Activated naive CD8-positive, alpha-beta T cell treated with anti-CD3 and anti-CD28 coated beads for 36 hours (primary cell): ENCODE measurements at places on chromosomes 12 and 14.

GRCh38 chr14:77790566-77791224 lies 9.2 kb upstream of the ADCK1 start:
- DNase-seq, result no peak

- DNase-seq, result no peak
Measured at GRCh38 chr12:98489176-98489575, 26.2 kb upstream of the TMPO start.

- no peak for DNase-seq
Measured at GRCh38 chr14:95191445-95192199, 34.3 kb upstream of the DICER1 start.

GRCh38 chr12:93153321-93153720 lies 224.2 kb upstream of the EEA1 start:
- DNase-seq, result no peak

DNA sequence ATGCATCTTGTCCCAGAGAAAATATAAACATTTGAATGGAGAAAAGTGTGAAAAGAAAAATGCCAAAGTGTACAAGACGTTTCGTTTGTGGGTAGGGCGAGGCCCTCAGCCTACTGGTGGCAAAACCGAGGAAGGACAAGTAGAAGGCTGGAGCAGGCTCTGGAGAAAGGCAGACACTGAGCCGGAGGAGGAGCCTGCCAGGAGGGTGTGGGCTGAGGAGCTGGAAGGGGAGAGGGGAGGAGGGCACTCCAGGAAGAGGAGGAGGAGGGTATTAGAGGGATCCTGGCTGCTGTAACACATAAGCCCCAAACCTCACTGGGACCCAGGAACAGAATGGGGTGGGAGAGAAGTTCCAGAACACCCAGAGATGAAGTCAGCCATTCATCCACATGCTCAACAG lies 47.7 kb downstream of the CLMN start:
- no peak for DNase-seq

GRCh38 chr12:92193063-92193462 lies 47.4 kb upstream of the BTG1 start:
- DNase-seq, result no peak

GRCh38 chr12:93785249-93786010 lies 108.3 kb downstream of the CRADD start:
- peak; percentile 53 for DNase-seq

- no peak for DNase-seq
Measured at GRCh38 chr14:78455896-78456435, 285.8 kb downstream of the NRXN3 start.

GRCh38 chr14:68823434-68824206 lies 30.8 kb upstream of the ZFP36L1 start:
- DNase-seq, result no peak

DNA sequence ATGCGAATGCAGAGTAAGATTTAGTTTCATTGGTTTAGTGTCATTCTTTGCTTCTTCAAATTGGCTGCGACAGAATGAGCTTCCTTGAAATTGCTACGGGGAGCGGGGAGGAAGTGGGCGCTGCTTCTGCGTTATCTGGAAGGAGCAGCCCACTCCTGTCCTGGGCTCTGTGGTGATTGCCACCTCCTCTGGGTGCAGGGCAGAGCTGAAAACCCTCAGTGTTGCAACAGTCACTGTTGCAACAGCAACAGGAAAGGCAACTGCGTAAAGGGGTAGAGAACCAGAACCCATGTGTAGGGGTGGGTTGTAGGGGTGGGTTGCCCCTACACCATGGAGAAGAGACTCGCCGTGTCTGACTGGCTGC lies 57.7 kb downstream of the MAX start:
- no peak for DNase-seq

- DNase-seq, result peak; percentile 75
Measured at GRCh38 chr12:121800694-121801594, 2.9 kb upstream of the SETD1B start.

DNA sequence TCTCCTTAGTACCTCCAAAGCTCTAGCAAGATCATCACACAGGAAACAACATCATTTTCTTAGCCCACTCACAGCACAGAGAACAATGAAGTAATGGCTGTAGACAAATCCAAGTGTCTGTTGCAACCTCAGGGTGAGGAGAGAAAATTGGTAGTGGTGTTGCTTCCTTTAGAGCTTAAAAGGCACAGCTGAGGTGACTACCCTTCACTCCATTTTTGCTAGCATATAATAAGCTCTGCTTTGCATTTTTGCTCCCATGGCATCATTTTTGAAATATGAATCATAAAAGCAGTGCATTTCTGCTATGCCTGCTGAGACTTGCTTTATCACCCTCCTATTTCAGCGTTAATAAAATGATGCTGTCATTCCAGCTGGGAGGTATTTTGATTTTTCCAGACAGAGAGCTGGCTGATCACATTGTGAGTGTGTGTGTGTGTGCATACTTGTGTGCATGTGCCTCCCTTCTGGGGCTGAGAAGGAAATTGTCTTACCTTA lies 18.5 kb upstream of the PCNX1 start:
- no peak for DNase-seq

DNA sequence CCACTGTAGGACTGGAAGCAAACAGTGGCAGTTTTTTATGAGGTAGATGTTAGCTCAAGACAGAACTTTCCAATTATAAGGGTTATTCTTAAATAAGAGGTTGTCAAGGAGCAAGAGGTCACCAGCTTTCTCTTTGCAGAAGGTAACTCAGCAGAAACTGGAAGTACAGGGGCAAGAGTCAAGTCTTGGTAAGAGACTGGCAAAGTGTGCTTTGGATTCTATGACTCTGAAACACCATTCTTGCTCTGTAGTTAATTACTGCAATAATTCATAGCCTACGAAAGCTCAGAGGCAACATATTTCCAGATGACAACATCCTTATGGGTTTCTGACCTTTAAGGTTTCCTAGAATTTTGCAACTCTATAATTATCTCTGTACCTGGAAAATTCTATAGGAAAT lies 51.3 kb downstream of the RMST start:
- no peak for DNase-seq

DNA sequence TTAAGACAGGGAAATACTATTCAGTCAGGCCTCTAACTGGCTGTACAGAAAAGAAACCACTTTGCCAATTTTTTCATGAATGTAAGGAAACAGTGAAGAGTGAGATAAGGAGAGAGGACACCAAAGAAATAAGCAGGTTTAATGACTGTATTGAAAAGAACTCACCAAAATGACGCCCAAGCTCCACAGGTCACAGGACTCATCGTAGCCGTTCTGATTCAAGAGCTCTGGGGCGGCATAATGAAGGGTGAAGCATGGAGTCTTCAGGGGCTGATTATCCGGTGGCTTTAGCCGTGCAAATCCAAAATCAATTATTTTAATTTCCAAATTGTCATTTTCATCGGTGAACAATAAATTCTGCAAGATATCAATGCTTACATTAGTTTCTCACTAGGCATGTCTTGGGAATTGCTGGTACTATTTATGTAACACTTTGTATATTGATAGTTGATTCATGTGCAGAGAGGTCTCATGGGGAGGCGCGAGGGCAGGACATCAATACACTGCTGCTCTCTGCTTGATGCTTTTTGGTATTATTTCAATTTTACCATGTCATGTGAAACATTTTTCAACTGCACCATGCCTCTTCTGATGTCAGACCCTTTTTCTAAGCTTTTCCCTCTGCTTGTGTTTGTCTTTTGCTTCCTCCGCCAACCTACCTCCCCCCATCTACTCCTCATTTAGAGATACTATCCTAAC lies 74.2 kb upstream of the TTC7B start:
- no peak for DNase-seq

GRCh38 chr14:65728604-65729003 lies 316.1 kb downstream of the FUT8 start:
- no peak for DNase-seq

GRCh38 chr12:129997239-129997638 lies 93.4 kb upstream of the TMEM132D start:
- DNase-seq, result no peak

- no peak for DNase-seq
Measured at GRCh38 chr14:77989441-77989991, 180.7 kb upstream of the NRXN3 start.

- no peak for DNase-seq
Measured at GRCh38 chr14:49589387-49589786, 3.2 kb upstream of the RPS29 start.

DNA sequence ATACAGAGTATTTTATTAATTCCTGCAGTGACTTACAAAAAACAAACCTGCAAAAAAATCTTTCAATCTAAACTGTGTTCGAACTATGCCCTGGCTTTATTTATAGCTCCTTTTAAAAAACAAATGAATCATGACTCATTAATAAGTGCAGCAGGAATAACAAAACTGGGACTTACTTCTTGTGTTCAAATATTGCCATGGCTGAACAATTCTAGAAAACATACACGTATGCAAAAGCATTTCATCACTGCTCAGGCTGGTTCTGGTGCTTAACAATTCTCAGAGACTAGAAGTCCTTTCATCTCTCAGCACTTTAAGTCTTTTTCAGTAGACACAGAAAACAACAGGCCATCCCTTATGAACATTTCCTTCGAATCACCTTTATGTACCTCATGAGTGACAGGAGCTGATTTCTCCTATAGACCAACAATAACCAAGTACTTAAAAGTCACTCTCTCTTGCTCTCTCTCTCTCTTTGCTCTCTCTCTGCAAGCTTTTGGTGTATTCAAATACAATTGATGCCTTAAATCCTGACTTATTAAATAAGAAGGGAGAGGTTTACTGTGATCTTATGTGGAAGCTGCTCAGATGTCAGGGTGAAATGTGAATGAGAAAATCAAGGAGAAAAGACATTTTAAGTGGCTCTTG lies 268.8 kb downstream of the TTC8 start:
- DNase-seq, result no peak

GRCh38 chr12:123712780-123713319 lies 697 bp downstream of the ATP6V0A2 start:
- no peak for DNase-seq

GRCh38 chr14:75561013-75561432 lies 17.4 kb upstream of the FLVCR2 start:
- no peak for DNase-seq

GRCh38 chr12:13022851-13023271 lies 21.3 kb upstream of the FAM234B start:
- no peak for DNase-seq

DNA sequence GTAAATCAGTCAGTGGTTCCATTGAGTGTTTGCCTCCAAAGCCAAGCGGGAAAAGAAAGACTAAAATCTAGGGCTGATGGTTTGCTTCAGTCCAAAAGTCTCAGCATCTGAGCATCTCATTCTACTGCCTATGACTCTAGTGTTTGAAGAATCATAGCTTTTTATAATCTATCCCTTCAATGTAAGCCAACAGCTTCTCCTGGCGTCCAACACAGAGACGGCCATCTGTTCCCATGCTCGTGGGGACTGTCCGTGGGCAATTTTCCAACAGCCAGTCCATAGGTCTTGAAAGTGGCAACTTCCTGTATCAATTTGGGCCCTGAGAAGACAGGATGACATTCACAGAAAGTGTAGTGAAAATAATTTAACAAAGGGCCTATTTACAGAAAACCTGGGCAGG lies 544.4 kb upstream of the TMEM132C start:
- no peak for DNase-seq

- no peak for DNase-seq
Measured at GRCh38 chr14:80211153-80212022, at the start of gene DIO2. TSS of gene DIO2 (minus strand) at chr14:80211504. CDS start at chr14:80211472, 32 bp downstream.

GRCh38 chr12:50275556-50275955 lies 7.8 kb downstream of the LIMA1 start:
- no peak for DNase-seq

GRCh38 chr12:107318806-107319532 lies 225.6 kb upstream of the CRY1 start:
- peak; percentile 42 for DNase-seq

DNA sequence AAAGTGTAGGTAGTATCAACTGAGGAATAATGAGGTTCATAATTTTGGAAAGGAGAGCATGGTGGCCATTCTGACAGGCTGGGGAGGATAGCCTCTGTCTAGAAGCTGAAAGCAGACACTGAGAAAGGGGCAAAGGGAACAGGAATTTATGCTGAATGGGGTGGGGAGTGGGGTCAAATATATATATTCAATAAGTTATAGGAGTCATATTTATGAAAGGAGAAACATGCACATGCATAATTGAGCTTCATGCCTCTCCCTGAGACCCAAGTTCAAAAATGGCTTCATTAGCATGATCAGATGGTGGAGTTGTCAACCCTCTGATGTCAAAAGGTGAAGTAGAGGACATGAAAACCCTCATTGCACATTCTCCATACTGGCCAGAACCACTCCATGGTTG lies 33.9 kb upstream of the ARID2 start:
- no peak for DNase-seq

- DNase-seq, result no peak
Measured at GRCh38 chr14:104705340-104706047, 16.1 kb downstream of the INF2 start.

GRCh38 chr12:124539084-124540041 lies 28.0 kb downstream of the NCOR2 start:
- no peak for DNase-seq

- no peak for DNase-seq
Measured at GRCh38 chr14:34081101-34081575, 130.3 kb upstream of the EGLN3 start.

GRCh38 chr14:24300326-24300980 lies 803 bp downstream of the NOP9 start:
- no peak for DNase-seq

DNA sequence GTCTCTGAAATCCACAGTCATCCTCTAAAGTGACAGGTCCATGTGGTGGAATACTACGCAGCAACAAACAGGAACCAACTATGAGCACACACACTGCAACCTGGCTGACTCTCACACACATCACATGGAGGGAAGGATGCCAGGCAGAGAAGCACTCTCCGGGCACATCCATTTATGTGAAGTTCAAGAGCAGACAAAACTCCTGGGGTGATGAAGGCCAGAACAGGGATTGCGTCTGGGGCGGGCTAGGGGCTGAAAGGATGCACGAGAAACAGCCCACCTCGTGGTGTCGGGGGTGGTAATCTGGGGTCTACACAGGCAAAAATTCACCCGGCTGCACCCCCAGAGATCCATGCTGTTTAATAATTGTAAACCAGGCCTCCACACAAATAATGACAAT lies 100.2 kb downstream of the DICER1 start:
- DNase-seq, result no peak

- DNase-seq, result no peak
Measured at GRCh38 chr14:70755655-70756054, 53.7 kb downstream of the MAP3K9 start.

DNA sequence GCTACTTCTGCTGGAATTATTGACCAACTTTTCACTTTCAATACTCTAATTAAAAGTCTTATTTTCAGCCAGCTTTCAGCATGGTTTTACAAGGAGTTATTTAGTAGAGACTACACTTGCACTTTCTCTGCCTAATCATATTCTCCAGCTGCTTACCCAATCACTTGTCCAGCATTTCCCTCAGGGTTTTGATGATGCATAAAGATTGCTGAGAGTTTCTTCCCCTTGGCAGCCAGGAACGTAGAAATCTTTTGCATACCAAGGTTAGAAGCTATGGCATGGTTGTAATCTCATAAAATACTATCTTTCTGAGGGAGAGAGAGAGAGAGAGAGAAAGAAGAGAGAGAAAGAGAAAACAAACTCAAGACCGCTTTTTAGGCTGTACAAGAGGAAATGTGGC lies 10.8 kb downstream of the OR4Q3 start:
- DNase-seq, result no peak
